ENCODE measurements at places on chromosomes 16 and 17.

GRCh38 chr16:83799336-83799735 is 8.4 kb upstream of the HSBP1 start:
- no peak for DNase-seq

- no peak for DNase-seq
Observed at GRCh38 chr16:15542261-15542660, 100.7 kb downstream of the MARF1 start.

- DNase-seq: no peak
Observed at GRCh38 chr17:12046786-12047185, 26.1 kb downstream of the MAP2K4 start.

GRCh38 chr16:83393196-83393981 is 414.4 kb upstream of the HSBP1 start:
- no peak for DNase-seq

DNA sequence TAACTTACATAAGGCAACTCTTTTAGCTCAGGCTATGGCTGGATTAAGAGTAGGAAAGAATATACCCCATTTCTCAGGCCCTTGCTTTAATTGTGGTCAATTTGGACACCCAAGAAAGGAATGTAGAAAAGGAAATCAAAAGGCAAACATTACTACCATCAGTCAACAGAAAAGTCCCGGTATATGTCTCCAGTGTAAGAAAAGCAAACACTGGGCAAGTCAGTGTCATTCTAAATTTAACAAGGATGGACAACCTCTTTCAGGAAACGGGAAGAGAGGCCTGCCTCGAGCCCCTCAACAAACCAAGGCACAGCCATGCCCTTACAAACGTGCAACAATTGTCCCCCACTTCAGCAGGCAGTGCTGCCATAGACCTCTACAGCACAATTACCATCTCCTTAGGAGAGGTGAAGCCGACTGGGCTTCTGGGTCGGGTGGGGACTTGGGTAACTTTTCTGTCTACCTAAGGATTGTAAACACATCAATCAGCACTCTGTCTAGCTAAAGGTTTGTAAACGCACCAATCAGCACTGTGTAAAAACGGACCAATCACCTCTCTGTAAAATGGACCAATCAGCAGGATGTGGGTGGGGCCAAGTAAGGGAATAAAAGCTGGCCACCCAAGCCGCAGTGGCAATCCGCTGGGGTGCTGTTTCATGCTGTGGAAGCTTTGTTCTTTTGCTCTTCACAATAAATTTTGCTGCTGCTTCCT is 12.4 kb downstream of the MRPL58 start:
- DNase-seq: no peak

- DNase-seq: no peak
Observed at GRCh38 chr17:12445331-12445730, 220.4 kb upstream of the MYOCD start.

GRCh38 chr16:888901-889570 is 81.7 kb downstream of the LMF1 start:
- DNase-seq: no peak

- peak; percentile 43 for DNase-seq
Observed at GRCh38 chr16:50547340-50548124, 664 bp upstream of the NKD1 start.

DNA sequence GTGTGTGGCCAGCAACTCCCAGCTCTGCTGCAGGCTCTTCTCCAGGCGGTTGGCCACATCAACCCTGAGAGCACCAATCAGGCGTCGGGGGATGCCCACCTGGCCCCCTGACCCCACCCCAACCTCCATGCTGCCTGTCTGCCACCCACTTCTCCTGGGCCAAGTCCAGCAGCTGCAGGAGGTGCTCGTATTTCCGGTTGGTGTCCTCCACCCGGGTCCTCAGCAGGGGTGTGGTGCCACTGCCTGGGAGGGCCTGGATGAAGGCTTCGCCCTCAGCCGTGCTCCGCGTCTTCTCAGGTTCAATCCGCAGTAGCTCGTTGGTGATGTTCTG is 44.6 kb downstream of the UBN1 start:
- DNase-seq: no peak
